CD4-positive, alpha-beta memory T cell (primary cell): ENCODE measurements at places on chromosomes 5 and 9. TPM values are rescaled to one million over a fixed set of nuclear protein-coding genes. Genes with fewer than 3 reads are reported as not detected.

The PCDHGA8 gene
- 0.17 TPM for total RNA-seq

- no peak for DNase-seq
These were observed 336.8 kb upstream of the SLC30A5 start for GRCh38 chr5:68757006-68757405.

The ABO gene
- 0.29 TPM for total RNA-seq

- no peak for DNase-seq
These were observed 278.8 kb downstream of the EBF1 start for GRCh38 chr5:158820891-158821290.

DNA sequence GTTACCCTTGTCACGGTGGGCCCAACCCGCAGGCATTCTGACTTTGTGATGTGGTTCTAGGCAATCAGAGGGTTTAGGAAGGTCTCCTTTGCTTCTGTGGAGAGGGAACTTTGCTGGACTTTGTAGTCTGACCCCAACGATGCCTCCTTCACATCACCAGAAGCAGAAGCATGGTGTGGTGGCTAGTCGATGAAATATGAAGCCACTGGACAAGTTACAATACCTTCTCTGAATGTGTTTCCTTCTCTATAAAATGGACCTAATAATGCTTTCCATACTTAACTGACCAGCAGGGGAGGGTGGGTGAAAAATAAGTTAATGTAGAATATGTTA is 607 bp downstream of the SPEF2 start:
- DNase-seq = no peak
